ENCODE measurements at places on chromosomes 2 and 18.

GRCh38 chr2:222751821-222752719, 80.6 kb downstream of the MOGAT1 start:
- DNase-seq, result peak; percentile 42

DNA sequence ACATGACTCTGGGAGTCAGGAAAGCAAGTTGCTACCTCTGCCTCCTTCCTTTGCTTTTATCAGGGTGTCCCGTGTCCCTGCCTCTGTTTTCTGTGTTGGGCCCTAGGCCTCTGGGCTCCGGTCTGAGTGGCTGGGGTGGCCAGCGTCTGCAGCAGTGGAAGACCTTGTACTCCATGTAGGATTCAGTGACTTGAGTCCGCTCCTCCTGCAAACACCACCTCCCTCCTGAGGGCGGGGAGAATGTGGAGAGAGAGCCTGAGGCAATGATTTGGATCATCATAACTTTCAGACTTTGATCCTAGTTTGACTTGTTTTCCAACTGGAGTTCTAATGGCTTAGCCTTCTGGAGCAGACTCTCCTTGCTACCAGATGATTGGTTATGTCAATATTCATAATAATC, 30.8 kb downstream of the ATP6V1C2 start:
- no peak for DNase-seq

DNA sequence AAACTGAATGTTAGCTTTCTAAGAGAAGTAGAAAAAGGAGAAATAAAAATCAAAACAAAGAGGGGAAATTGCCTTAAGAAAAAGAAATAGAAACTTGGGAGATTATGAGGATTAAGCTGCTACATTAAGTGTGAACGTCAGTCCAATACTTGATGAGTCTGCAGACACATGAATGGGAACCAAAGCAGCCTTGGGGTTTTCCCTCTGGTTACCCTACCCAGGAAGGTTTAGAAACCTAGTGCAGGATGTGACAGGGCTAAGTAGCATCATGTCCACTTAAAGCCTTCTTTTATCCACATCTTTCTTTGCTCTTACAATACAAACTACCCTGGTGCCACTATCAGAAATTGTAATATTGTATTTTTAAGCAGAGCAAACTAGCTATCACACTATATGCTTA, 22.3 kb downstream of the SLC35F5 start:
- no peak for DNase-seq

- no peak for DNase-seq
Measured at GRCh38 chr2:12819103-12819475, 102.4 kb downstream of the TRIB2 start.

DNA sequence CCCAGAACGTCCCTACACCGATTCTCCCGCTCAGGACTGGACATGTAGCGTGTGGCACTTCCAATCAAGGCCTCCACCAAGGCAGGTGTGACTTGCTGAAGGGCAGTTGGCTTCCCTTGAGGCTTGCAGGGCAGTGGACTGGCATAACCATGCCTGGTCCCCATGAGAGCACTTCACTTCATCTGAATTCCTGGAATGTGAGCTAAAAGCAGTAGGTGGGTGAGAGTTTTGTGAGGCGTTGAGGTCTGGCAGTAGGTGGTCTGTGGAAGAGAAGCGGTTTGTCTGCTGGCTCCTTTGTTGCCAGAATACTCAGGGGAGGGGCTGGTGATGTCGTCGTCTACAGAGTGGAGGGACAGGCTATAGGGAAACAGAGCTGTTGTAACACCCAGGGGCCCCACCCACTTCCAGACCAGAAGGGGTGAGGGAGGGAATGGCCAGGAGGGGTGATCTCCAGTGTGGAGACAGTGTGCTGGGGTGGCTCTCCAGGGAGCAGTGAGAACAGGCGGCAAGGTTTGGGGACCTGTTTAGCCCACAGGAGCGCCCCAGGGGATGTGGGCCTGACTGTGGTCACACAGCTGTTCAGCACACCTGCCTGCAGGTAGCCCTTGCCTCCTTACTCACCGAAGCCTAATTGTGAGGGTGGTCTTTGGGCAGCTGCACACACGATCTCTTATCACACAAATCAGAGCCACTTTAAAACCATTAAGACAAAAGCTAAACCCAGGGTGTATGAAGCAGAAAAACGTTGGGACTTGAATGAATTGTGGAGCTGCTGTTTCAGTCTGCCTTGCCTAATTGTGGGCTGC, 21.5 kb upstream of the ALKAL2 start:
- DNase-seq, result no peak

GRCh38 chr2:154400563-154401290, 297.8 kb upstream of the KCNJ3 start:
- no peak for DNase-seq

DNA sequence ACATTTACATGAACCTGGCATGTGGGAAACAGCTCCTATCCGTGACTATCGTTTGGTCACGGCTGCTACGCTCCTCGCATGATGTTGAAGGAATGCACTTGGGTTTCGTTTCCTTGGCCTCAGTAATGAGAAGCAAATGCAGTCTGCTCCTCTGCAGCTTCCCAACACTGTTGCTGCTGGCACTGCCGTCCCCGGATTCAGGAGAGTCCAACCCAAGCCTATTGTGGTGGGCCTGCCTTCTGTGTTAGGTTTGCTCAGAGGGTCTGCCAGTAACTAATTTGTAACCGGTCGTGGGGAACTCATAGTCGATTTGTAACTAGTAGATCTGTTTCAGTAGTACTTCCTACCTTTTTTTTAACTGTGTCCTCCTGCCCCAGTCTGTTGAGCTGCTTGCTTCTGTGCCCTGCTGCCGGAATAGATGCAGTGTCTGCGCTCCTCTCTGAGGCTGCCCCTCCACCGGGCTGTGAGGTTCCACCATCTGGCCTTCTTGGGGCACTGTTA, 58.4 kb downstream of the WDSUB1 start:
- DNase-seq, result no peak

DNA sequence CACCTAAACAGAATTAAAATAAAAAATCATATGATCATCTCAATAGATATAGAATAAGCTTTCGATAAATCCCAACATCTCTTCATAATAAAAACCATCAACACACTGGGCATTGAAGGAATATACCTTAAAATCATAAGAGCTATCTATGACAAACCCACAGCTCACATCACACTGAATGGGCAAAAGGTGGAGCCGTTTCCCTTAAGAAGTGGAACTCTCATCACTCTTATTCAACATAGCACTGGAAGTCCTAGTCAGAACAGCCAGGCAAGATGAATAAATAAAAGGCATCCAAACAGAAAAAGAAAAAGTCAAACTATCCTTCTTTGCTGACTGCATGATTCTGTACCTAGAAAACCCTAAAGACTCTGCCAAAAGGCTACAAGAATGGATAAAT, 510.3 kb downstream of the ZNF804A start:
- DNase-seq, result no peak

GRCh38 chr2:61857224-61857623, 3.4 kb upstream of the FAM161A start:
- no peak for DNase-seq

DNA sequence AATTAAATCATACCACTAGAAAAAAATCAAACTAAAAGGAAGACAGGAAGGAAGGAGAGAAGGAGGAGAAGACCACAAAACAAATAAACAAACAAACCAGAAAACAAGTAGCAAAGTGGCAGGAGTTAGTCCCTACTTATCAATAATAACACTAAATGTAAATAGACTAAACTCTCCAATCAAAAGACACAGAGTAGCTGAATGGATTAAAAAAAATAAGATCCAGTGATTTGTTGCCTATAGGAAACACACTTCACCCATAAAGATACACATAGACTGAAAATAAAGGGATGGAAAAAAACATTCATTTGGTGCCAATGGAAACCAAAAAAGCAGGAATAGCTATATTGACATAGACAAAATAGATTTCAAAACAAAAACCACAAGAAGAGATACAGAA, 23.4 kb upstream of the BAZ2B start:
- DNase-seq, result no peak

GRCh38 chr18:48994044-48994651, 43.4 kb upstream of the SMAD7 start:
- DNase-seq, result no peak

DNA sequence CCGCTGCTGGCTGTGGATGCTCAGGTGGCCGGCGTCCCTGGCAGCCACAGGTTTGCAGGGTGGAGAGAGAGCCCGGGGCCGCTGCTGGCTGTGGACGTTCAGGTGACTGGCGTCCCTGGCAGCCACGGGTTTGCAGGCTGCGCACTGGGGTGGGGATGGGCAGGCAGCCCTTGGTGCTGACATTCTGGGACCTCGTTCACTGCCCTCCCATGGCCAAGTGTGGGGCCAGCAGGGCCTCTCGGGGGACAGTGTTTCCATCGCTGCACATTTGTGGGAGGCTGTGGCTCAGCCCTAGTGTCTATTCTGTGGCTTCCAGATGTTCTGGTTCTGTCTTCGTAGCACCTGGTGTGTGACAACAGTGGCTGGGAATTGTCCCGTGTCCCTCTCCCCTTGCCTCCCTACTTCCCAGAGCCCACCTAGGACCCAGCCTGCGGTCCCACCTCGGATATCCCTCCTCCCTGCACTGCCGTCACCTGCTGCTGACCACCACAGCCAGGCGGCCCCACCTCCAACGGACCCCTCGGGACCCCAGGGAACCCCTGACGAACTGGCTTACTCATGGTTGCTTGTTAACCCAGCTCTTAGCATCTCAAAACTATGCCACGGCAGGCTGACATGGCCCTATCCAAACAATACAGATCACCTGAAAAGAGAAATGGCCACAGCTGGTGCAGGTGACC, 915 bp downstream of the CROCC2 start:
- DNase-seq, result no peak

- no peak for DNase-seq
Measured at GRCh38 chr2:236777408-236777807, 207.8 kb downstream of the ACKR3 start.

GRCh38 chr2:218313356-218313755, 21.1 kb upstream of the TMBIM1 start:
- no peak for DNase-seq

GRCh38 chr2:177730363-177730762, 337.8 kb downstream of the AGPS start:
- DNase-seq, result no peak

GRCh38 chr2:172864182-172864581, 128.5 kb downstream of the RAPGEF4 start:
- peak; percentile 47 for DNase-seq

DNA sequence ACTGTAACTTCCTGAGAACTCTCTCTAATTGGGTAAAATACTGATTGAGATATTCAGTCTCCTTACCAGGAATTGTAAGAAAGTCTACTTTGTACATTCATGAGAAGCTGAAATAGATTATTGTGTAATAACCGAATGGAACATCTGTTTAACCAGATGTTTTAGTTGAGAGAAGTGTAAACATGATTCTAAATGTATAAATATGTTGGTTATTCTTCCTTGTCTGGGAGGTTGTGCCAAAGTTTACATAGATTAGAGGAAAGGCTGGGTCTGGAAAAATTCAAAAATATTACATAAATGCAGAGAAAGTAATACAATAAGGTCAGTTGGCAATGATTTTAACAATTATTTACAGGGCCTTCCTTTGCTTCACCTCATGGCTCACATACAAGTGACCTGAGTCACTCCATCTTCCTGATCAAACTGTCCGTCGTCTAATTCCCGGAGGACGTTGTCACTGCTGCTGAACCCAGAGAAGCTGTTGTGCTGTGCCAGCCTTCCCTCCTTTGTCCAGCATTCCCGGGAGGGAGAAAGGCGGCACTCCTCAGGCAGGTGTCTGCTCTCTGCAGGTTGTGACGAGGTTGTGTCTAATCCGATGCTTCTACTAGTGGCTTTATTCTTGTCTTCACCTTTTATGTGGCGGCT, 55.9 kb downstream of the MOB4 start:
- DNase-seq, result no peak

- no peak for DNase-seq
Measured at GRCh38 chr2:226758921-226759640, 40.5 kb downstream of the IRS1 start.

- DNase-seq, result no peak
Measured at GRCh38 chr2:47313141-47313691, 89.7 kb upstream of the MSH2 start.

DNA sequence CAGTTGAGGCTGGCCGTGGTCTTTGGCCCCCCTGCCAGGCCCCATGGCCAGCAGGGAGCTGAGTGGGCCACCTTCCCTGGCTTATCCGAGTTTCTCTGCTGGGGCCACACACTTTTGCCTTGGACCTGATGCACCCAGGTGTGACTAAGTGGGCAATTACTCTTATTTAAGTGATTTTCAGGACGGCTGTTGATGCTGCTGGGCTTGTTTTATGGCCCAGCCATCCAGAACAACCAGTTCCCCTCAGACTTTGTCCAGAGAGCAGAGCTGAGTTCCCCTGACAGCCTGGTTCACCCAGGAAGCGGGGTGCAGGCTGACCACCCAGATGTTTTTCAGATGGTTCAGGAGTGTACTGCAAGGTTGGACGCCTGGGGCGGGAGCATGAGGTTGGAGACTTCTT, 68.8 kb downstream of the GLI2 start:
- no peak for DNase-seq

DNA sequence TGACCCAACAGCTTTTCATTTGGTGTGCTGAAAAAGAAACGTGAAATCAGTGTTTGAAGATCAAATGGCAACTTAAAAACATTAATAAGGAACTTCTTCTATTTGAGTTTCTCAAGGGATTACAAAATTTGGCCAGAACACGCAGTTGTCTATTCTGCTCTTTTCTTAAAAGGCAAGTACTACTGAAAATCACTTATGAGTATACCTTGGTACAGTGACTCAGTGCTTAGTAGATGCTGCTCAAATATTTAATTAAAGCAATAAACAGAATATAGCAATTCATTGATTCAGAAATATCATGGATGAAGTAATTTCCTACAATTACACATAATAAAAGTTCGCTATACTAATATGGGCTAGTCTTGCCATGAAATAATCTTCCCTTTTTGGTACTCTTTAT, 38.2 kb upstream of the MCM6 start:
- DNase-seq, result no peak

DNA sequence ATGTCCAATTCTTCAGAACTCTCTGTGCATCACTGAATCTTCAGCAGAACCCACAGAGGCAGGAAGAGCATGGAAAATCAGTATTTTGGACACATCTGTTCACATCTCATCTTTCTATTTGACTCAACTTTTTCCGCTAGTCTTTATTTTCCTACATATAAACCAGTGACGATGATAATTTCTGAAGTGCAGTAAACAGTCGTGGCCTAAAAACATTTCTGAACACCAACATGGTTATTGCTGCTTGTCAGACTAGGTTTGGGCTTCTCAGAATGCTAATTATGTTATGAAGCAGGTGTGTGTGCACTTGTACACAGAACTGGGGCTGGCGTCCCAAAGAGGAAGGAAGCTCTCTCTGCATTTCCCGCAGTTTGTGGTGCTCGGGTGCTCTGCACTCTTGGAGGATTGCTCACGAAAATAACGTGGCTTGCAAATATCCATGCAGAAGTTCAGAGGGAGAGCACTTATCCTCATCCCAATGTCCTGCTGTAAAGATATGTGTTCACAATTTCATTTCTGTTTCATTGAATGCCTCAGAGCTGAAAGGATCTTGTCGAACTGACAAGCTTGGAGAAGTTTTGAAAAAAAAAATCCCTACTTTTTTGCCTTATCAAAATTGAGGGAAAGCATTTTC, 50.8 kb downstream of the EDAR start:
- no peak for DNase-seq

Measured in activated naive CD8-positive, alpha-beta T cell treated with anti-CD3 and anti-CD28 coated beads, Interleukin-2, amount 10 ng/mL, durations not matched to agents 7 days and 5 days (primary cell).